ENCODE measurements at places on chromosomes 5 and 9. TPM values are rescaled to one million over a fixed set of nuclear protein-coding genes. Genes with fewer than 3 reads are reported as not detected.

Gene CCIN
- under 0.01 TPM for total RNA-seq

Gene NOXA1
- 2.0 TPM for total RNA-seq

Gene ECSCR
- total RNA-seq: 3.4 TPM

Gene DDX4
- total RNA-seq: under 0.01 TPM

Gene CD72
- total RNA-seq: 0.49 TPM

Gene ZNF300
- total RNA-seq: 60.5 TPM

Gene CFAP90
- total RNA-seq: 2.7 TPM

Gene NRG2
- 3.9 TPM for total RNA-seq

Gene TPPP
- 12.5 TPM for total RNA-seq

Gene ERAP2
- 0.98 TPM for total RNA-seq

Gene PDGFRB
- 19.4 TPM for total RNA-seq

Gene TRPM3
- 22.1 TPM for total RNA-seq

Gene TMEM245
- 70.3 TPM for total RNA-seq

Gene PIP5K1B
- total RNA-seq: 4.9 TPM

Gene BAG1
- total RNA-seq: 36.6 TPM

Gene CBY3
- not detected for total RNA-seq

Gene SEMA5A
- total RNA-seq: 17.9 TPM

Gene MZB1
- total RNA-seq: not detected

Gene RPP25L
- total RNA-seq: 4.2 TPM

Gene SPATA31A3
- total RNA-seq: not detected

Gene ACOT12
- 0.98 TPM for total RNA-seq

Gene GFI1B
- under 0.01 TPM for total RNA-seq

Gene CCL27
- total RNA-seq: 0.25 TPM

Gene MCCC2
- 16.7 TPM for total RNA-seq

Gene ZNF169
- 6.9 TPM for total RNA-seq

Gene HNRNPH1
- 448 TPM for total RNA-seq

Gene GBGT1
- 1.5 TPM for total RNA-seq

Gene SPINK1
- total RNA-seq: under 0.01 TPM

Gene OBP2B
- not detected for total RNA-seq

Gene OCLN
- 6.9 TPM for total RNA-seq

Gene LECT2
- not detected for total RNA-seq

Gene ANXA6
- 43.3 TPM for total RNA-seq

Gene EGR1
- 3.2 TPM for total RNA-seq

Gene PCDHGA12
- 7.9 TPM for total RNA-seq

Gene BAAT
- under 0.01 TPM for total RNA-seq

Gene EIF4E1B
- total RNA-seq: not detected

Gene TMEFF1
- total RNA-seq: 38.4 TPM

Gene NREP
- 551 TPM for total RNA-seq

Gene AGXT2
- total RNA-seq: not detected

Gene ARHGEF28
- 5.7 TPM for total RNA-seq

Gene RALGDS
- 92.0 TPM for total RNA-seq

Gene CTSV
- 0.74 TPM for total RNA-seq

Gene NFIB
- 139 TPM for total RNA-seq

Gene N4BP3
- total RNA-seq: 7.4 TPM

Gene ZNF608
- total RNA-seq: 80.9 TPM

Gene CCL21
- total RNA-seq: not detected

Gene CD14
- total RNA-seq: 4.4 TPM

Gene OR1J2
- total RNA-seq: not detected

Gene MARCHF3
- 19.7 TPM for total RNA-seq
